ENCODE measurements at places on chromosomes 3 and 15.

- no peak for DNase-seq
These were observed 24.6 kb downstream of the TRIP4 start for GRCh38 chr15:64412216-64412615.

GRCh38 chr15:62231856-62232255 is 66.8 kb upstream of the C2CD4B start:
- DNase-seq, result no peak

DNA sequence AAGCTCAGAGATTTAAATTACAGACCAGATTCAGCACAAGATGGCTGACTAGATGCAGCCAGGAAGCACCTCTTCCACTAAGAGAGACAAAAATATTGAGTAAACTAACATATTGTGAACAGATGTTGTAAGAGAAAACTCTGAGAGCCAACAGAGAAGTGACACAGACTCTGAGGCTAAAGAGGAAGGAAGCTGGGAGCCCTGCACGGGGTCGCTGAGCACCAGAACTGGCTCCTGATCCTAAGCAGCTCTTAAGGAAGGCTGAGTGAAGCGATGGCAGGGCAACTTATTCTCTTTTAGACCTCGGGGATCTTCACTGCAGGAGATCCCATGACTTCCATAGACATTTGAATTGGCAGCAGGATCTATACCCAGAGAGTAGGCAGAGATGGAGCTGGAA is 578.0 kb upstream of the GRM7 start:
- no peak for DNase-seq

GRCh38 chr3:9653565-9654248 is 4.4 kb downstream of the MTMR14 start:
- DNase-seq, result no peak

Data from stimulated activated CD4-positive, alpha-beta T cell treated with anti-CD3 and anti-CD28 coated beads, Interleukin-4, amount 100 ng/mL, for 4 hours (primary cell).